ENCODE measurements at places on chromosomes 5 and 9.

DNA sequence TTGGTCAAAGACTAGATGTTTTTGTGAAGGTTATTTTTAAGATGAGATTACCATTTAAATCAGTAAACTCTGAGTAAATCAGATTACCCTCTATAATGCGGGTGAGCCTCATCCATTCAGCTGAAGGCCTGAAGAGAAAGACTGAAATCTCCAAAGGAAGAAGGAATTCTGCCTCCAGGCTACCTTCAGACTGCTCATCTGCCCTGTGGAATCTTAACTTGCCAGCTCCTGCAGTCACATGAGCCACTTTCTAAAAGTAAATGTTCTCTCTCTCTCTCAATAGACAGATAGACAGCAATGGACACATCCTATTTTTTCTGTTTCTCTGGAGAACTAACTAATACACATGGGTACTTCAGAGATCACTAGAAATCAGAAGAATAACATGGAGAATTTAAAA is 182.8 kb downstream of the CFAP90 start:
- DNase-seq = no peak

DNA sequence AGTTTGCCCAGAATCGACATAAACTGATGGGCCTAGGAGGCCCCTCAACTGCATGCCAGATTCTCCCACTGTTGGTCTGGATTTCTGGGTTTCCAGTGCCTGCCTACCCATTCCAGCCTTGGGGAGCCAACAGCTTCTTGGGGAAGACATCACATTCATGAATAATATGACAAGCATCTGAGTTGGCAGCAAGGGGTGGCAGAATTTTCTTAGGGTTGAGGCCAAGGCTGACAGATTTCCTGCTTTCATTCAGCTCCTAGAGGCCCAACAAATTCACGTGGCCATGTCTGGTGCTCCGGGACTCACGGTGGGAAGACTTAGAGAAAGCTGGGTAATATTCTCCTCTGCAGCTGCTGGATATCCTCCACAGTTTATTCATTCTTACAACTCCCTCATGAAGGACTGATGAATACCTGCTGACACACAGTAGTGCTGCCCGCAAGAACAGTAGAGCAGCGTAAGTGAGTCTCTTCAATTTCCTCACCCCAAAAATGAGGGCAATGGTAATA is 305.0 kb upstream of the TNC start:
- no peak for DNase-seq

DNA sequence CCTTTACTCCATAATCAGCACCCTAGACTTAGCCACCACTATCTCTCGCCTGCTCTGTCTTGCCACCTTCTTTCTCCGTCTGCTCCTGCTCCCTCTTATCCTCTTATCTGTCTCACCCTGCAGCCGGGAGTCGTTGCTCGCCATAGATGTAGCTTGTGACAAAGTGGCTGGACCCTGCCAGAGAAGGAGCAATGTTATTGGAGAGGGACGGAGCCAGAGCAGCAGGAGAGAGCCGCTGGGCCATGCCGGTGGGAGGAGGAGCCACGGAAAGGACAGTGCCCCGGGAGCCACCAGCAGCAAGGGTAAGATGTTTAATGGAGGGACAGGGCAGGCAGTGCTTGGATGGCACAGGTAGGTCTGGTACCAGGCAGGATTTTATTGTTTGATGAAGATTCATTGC is 137.3 kb downstream of the SEC61B start:
- no peak for DNase-seq

DNA sequence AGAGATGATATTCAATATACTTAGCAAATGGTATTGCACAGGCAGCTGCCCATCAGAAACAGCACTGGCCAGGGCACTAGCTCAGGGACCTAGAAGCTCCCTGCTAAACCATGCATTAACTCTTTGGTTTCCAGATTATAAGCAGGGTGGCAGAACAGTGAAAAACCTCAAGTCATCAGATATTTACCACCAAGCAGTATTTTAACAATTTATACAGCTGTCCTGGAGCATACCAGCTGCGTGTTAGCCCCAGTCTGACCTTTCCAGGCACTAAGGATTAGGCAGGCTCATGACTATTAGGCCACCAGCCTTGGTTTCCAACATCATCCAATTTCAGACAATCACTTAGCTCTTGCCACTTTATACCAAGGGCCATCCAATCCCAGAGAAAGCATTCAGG is 326.5 kb downstream of the CAAP1 start:
- DNase-seq = no peak

GRCh38 chr5:95664204-95664786 is 17.7 kb downstream of the RFESD start:
- DNase-seq = no peak

DNA sequence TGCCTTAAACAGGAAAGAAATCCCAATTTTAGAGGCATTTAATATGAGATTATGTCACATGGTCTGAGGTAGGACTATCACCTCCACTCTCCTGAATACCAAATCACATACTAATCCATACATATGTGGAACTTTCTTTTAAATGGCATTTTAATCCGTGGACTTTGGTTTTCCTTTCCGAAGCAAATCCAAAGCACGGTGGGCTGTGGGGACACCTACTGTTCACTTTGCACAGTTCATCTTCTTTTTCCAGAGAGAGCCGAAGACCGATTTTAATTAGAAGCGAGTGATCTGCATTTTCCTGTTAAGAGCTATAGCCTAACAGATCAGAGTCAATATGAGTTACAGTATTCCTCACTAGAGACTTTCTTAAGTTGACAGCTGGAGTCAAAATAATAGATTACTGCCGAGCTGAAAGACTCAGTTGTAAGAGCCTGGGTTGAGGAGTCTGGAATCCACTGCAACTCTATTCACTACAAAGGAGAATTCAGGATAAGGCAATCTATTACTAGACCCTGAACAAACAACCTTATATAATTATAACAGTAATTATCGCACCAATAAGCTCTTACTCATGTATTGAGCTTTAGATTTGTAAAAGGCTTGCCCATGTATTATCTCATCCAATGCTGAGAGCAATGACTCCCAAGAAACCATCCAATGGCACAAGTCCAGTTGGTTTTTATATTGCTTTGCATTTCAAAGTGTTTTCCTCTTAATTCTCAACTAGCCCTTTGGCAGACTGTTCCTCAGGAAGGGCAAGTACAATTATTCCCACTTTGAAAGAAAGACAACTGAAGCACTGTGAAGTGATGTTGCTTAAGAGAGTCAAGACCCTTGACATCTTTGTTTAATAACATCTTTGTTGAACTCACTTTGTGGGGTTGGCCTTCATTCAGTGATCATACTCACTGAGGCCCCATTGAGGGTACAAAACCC is 144.7 kb downstream of the TRPM6 start:
- DNase-seq = no peak

- DNase-seq = no peak
Observed at GRCh38 chr5:9951865-9952516, 297.7 kb downstream of the ATPSCKMT start.

DNA sequence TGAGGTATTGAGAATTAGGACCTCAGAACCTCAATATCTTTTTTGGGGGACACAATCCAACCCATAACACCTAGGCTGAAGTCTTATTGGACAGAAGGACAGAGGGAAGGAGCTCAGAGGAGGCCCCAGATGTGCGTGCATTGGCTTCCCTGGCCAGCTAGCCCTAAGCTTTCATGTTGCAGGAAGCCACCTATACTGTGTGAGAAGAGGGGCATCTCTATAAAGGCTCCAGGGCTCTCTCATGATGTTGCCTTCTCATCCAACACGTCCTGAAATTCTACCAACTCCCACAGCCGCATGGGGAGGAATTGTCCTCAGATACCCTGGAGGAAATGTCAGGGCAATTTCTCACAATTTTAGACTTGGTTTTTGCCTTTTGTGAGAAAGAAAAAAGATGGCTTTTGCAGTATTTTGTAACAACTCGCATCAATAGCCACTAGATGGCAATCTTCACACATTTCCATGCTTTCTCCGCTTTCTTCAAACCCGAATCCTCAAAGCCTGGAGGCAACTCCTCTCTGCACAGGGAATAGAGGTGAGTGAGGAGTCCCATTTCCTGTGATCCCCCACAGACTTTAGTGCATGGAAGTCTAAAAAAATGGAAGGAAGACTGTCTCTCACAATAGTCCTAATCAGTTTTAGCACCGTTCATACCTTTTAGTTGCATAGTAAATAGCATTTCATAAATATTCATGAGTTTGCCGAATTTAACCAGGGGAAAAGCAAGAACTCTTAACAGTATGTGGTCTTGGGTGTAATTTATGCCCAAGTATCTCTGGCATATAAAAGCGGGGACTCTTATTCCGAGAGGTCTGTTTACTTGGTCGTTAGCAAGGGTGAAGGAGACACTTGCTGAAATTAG is 7.4 kb upstream of the PPP3R2 start:
- no peak for DNase-seq

- no peak for DNase-seq
Observed at GRCh38 chr5:39906146-39906545, 481.4 kb upstream of the DAB2 start.

DNA sequence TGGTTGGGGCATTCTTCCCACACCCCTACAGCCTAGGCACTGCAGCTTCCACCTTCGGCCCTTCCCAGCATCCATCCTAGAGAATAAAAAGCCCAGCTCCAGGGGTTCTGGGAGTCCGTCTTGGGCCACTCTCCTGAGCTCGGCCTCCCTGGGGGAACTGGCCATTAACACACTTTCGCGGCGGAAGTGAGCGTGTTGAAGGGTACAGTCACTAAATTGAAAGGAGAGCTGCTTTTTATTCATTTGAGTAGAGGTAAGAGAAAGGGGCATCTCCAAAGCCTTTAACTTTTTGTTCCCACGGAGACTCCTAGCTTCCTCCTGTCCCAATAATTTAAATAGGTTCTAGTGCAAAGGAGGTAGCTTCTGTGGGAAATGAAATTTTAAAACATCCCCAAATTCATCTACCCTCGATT is 31.0 kb upstream of the NFIB start:
- no peak for DNase-seq

GRCh38 chr9:95499046-95499676 is 17.6 kb downstream of the PTCH1 start:
- DNase-seq = no peak

- DNase-seq = no peak
Observed at GRCh38 chr9:105023788-105024187, 95.8 kb upstream of the ABCA1 start.

DNA sequence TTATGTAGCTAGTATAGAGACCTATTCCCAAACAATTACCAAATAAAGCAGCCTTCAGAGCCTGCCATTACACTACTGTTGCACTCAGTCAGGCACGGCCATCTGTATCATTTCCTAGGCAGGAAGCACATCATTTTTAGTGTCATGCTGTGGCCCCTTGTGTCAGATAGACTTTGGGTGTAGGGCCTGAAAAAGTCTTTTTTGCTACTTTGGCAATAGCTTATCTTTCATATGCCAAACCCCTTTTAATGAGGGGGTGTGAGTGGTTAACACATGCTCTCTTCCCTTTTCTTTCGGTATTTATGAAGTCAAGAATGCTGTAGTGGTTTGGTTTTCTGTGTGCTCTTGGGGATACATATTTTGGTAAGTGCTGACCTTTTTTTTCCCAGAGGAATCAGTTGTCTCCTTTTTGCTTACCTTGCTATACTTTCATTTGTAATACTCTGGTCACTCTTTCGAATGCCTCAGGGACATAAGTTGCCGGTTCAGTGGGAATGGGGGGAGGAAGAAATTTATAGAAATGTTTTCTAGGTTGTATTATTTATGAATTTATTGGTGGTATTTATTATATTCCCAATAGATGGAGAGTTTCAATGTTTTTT is 209.8 kb downstream of the CSNK1G3 start:
- no peak for DNase-seq

DNA sequence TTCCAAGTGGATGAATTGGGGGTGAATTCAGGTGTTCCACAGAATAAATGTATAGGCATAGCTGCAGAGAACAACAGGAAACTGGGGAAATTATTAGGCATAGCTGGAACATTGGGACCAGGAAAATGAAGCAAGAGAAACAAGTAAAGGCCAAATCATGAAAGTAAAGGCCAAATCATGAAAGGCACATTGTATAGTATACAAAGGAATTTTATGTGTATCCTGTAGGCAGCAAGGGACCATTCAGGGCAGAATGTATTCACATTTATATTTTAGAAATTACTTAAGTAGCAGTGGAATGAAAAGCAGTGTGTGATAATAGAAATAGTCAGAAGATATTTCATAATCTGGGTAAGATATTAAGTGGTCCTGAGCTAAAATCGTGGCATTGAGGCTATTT is 127.3 kb upstream of the GRHPR start:
- no peak for DNase-seq

DNA sequence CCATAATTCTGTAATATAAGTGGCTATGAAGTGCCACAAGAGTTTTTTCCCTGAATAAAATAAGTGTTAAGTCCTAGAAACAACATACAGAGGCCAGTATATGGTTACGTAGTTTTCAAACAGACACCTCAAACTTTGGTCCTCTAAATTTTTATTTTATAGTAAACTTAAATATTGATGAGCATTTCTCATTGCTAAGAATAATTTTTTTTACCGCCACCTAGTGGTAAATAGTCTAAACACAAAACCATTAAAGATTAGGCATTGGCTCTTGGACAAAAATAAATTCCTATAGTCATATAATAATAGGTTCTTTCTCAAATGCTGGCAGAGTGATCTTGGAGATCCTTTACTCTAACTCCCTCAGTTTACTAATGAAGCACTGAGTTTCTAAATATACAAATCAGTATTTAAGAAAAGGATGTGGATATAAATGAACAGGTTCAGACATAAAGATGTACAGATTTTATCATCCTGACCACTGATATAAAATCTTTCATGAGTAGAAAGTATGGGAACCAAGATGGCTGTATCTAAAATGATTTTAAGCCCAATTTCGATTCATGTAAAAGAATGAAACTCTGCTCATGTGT is 136.2 kb downstream of the FANCC start:
- no peak for DNase-seq

- no peak for DNase-seq
Observed at GRCh38 chr5:60701321-60701968, 1.5 kb upstream of the DEPDC1B start.

DNA sequence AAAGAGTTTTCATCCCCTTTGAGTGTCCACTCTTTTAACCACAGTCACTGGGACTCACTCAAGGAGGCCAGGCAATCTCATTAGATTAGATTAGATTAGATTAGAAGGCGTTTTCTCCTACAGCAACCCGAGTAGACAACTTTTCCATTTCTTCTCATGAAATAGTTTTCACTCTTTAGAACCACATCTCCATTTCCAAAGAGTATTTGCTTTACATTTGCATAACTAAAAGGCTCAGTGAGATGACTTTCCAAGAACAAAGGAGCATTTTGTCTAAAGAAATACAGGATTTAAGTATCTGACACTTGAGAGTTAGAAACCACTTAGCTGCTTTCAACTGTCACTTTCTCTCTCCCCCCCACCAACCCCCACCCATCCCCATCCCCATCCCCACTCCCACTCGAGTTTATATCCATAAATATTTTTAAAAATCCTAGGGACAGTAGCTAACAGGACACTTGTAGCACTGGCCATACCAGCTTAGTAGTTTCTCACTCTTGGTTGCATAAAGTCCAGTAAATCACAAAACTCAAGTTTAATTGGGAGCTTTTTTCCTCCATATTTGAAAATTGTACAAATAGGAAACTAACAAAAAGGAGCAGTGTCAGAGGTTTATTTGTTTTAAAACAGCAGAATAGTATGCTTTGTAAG is 2202.9 kb upstream of the WWC1 start:
- no peak for DNase-seq

DNA sequence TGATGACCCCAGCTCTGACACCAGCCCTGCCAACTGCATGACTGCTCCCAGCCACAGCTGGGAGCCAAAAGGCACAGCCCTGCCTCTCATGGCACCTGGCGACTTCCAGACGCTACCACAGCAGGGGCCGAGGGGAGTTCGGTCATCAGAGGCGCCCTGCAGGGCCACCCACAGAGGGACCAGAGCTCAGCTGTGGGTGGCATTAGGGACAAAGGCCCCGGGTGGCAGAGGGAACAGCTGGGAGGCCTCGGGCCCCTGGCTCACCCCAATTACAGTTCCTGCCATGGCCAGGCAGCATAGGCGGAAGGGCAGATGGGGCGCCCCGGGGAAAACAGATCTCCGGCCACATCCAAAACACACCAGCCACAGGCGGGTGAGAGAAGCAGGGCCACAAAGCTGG is 3.6 kb downstream of the SOHLH1 start:
- DNase-seq = no peak
